ENCODE measurements at places on chromosomes 5 and 9. TPM values are rescaled to one million over a fixed set of nuclear protein-coding genes. Genes with fewer than 3 reads are reported as not detected.

IL5 gene
- total RNA-seq = not detected

CDH18 gene
- total RNA-seq = 0.38 TPM

MCIDAS gene
- not detected for total RNA-seq

GRCh38 chr5:151070449-151070848, 10.4 kb downstream of the TNIP1 start:
- no peaks in the 10 kb centered on the region for H3K27me3 ChIP-seq
- no peak for DNase-seq
- H3K4me3 ChIP-seq = peak overlapping the region; percentile 58

- no peaks in the 10 kb centered on the region for H3K27me3 ChIP-seq
- H3K36me3 ChIP-seq = no peaks in the 10 kb centered on the region
- H3K27ac ChIP-seq = no peak overlapping the region
- no peak for DNase-seq
- peaks cover 27% of the 10 kb centered on the region for H3K4me1 ChIP-seq
Measured at GRCh38 chr9:126443144-126443543, 116.5 kb downstream of the MVB12B start.

KIF4B gene
- 0.11 TPM for total RNA-seq

RABGAP1 gene
- 38.5 TPM for total RNA-seq

- H3K27ac ChIP-seq = no peak overlapping the region
- peaks cover 3% of the 10 kb centered on the region for H3K27me3 ChIP-seq
- no peak overlapping the region for H3K4me3 ChIP-seq
- DNase-seq = no peak
- peaks cover 46% of the 10 kb centered on the region for H3K4me1 ChIP-seq
Measured at GRCh38 chr9:114737118-114737517, 55.1 kb upstream of the TEX48 start.

DNA sequence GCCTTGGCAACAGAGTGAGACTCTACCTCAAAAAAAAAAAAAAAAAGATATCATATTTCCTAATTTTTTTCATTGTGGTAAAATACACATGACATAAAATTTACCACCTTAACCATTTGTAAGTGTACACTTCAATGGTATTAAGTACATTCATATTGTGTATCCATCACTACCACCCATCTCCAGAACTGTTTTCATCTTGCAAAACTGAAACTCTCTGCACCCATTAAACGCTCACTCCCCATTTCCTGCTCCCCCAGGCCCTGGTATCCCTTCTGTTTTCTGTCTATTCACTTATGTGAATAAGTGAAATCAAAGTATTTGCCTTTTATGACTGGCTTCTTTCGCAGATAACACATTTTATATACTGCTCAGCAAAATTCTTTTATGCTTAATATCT, 12.8 kb downstream of the LRRC8A start:
- no peaks in the 10 kb centered on the region for H3K27me3 ChIP-seq
- DNase-seq = no peak
- peaks cover 14% of the 10 kb centered on the region for H3K36me3 ChIP-seq
